Germinal center (tissue), 1 donor: ENCODE measurements at places on chromosomes 6 and 20.

GRCh38 chr6:35970181-35970580, 49.3 kb upstream of the SRPK1 start:
- no peak for DNase-seq

- no peak for DNase-seq
Observed at GRCh38 chr6:167714152-167714551, 112.6 kb upstream of the AFDN start.

DNA sequence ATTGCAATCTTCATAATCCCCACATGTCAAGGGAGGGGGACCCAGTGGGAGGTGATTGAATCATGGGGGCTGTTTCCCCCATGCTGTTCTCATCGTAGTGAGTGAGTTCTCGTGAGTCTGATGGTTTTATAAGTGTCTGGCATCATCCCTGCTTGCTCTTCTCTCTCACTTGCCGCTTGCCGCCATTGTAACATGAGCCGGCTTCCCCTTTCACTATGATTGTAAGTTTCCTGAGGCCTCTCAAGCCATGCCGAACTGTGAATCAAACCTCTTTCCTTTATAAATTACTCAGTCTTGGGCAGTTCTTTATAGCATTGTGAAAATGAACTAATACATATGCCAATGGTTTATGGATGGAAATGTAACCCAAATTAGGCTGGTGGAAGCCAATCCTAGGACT, 109.4 kb upstream of the AKAP12 start:
- peak; percentile 16 for DNase-seq

DNA sequence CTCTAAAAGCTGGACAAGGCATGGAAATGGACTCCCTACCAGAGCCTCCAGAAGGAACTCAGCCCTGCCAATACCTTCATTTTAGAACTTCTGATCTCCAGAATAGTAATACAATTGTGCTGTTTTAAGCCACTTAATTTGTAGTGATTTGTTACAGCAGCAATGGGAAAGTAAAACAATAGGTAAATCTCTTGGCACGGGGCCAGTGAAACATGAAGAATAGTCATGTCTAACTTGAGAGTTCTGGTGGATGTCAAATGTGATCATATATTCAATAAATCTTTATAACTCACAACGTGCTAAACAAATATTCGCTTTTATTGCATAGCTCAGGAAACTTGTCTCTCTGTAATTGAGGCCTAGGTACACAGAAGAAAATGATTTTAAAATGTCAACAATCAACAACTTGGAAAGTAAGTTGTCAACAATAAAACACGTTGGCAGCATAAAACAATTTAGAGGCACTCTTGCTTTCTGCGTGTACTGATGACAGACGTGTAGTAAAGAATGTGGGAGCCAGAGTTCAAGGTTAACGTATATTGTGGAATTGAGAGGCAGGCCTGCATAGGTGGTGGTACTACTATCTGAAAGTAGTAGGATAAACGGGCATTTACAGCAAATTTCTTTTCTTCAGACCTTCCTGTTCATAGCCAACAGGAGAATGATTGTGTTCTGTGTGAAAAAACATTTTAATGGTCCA, 140.5 kb upstream of the OPRM1 start:
- DNase-seq, result no peak

GRCh38 chr20:57671662-57672061, 38.2 kb downstream of the PMEPA1 start:
- no peak for DNase-seq

DNA sequence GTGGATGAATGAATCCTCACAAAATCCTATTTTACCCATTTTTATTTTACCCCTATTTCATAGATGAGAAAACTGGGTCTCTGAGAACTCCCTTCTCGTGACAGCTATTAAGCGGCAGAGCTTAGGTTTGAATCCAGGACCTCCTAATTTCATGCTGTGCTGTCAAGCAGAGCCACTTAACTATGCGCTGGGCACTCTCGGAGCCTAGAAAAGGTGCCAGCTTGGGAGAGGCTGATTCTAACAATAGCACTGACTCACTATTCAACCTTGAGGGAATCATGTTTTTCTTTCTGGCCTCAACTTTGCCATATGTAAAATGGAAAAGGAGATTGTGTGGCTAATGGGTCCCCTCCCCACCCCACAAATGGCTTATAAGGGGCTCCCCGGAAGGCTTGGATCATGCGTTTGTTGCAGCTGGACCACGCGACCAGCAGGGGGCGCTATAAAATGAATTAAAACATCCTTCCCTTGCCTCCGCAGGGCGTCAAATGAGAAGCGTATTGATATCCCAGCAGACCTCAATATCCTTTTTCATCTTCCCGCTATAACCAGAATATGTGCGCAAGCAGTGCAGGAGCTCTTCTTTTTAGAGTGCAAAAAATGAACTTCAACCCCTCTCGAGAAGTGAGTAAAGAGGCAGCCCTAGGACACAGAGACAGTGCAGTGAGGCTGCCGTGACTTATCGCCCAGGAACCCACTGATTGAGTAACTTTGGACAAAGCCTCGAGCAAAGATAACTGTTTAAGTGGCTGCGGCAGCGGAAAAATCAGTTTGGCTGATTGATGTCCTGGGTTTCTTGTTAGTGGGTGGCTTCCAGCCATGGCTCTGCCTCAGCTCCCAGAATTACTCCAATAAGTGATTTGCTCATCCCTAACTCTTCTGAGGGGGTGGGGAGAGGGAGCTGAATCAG, 12.8 kb upstream of the PDYN start:
- DNase-seq, result peak; percentile 65

DNA sequence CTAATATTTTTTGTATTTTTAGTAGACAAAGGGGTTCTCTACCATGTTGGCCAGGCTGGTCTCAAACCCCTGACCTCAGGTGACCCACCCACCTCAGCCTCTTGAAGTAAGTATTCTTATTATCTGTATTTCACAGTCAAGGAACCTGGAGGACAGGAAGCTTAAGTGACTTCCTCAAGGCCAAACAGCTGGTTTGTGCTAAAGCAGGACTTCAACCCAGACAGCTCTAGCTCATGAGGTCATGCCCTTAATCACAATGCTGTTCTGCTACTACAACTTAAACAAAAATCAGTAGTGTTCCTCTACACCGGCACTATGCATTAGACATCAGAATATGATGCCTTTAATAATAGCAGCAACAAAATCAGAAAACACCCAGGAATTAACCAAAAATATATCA, 168.9 kb downstream of the ADGB start:
- DNase-seq, result no peak

GRCh38 chr6:155341130-155341828, 27.0 kb upstream of the TFB1M start:
- no peak for DNase-seq

DNA sequence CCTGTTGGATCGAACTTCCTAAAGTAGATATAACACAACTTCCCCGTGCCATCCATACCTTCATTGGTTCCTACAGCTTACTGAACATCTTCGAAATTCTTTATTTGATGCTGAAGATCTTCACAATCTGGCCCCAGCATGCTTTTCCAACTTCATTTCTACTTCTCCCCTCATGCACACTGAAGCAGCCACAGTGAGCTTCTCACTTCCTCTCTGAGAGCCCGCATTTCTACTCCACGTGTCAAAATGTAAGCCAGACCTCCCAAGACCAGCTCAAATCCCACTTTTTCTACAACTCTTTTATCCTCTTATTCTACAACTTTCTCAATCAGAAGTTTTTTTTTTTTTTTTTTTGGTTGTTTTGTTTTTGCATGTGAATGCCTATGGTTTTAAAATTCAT, 254.7 kb downstream of the GMPR start:
- no peak for DNase-seq

- no peak for DNase-seq
Observed at GRCh38 chr20:11229772-11230171, 556.0 kb upstream of the JAG1 start.

- DNase-seq, result no peak
Observed at GRCh38 chr20:60752741-60753420, 499.2 kb upstream of the CDH4 start.

GRCh38 chr6:11604836-11605506, 67.4 kb downstream of the TMEM170B start:
- DNase-seq, result no peak

GRCh38 chr20:23224806-23225205, 125.8 kb upstream of the NXT1 start:
- DNase-seq, result no peak

- no peak for DNase-seq
Observed at GRCh38 chr20:48461735-48462119, 366.1 kb downstream of the PREX1 start.

DNA sequence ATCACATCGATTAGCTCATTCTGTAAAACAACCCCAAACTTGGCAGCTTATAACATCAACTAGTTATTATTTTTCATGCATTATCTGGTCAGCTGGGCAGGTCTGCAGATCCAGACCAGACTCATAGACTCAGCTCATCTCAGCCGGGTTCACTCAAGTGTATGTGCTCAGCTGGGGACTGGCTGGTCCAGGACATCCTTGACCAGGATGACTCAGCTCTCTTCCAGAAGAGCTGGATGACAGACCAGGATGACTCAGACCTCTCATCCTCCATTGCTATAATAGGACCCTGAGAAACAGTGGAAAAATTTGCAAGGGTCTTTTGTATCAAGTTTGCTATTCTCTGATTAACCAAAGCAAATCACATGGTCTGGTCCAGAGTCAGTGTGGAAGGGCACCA, 312.5 kb upstream of the PLCB4 start:
- no peak for DNase-seq

DNA sequence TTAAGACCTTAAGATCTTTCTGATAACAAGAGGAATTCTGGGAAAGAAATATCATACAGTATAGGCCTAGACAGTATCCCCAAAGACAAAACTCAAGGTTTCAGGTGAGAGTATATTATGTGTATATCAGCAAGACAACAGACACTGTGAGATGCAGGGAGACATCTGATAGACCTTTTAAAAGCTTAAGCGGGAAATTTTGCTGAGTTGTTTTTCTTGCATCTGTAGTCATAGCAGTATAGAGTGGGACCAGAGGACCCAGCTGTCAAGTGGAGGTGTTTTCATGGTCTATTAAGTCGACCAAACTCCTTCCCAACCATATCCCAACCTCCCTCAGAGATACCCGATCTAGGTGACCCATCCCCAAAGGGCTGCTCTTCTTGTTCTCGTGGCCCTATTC, 98.1 kb upstream of the THEMIS start:
- DNase-seq, result no peak

DNA sequence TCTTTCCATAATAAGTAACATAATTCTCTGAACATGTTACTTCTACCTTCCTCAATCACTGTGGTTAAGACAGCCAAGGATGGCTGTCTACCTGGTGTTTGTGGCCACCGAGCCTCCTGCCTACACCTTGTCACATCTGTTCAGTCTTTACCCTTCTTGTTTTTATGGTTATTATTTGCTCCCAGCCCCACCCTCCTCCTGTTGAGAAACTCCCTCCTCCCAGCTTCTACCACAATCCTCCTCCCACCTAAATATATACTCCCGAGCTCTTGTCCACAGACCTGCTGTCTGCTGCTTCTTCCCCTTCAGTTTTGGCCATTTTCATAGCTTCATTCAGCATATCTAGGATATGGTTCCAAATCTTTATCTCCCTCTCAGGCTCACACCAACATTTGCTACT, 35.7 kb upstream of the GABRR1 start:
- no peak for DNase-seq

DNA sequence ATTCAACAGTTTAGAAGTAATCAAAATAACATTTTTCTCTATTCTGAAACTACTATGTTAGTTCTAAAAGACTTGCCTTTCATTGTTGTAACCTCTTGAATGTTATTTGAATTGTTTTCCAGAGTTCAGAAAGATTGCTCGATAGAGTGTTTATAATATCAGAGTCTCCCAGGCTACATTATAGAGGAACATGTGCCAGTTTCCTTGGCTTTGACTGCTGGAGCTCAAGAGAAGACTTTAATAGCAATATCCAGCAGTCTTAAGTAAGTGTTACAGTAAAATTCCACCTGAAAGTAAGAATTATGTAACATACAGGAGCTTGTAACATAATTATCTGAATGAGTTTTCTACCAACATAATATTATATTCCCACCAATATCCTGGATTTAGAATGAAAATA, 991.8 kb upstream of the ADGRB3 start:
- no peak for DNase-seq

DNA sequence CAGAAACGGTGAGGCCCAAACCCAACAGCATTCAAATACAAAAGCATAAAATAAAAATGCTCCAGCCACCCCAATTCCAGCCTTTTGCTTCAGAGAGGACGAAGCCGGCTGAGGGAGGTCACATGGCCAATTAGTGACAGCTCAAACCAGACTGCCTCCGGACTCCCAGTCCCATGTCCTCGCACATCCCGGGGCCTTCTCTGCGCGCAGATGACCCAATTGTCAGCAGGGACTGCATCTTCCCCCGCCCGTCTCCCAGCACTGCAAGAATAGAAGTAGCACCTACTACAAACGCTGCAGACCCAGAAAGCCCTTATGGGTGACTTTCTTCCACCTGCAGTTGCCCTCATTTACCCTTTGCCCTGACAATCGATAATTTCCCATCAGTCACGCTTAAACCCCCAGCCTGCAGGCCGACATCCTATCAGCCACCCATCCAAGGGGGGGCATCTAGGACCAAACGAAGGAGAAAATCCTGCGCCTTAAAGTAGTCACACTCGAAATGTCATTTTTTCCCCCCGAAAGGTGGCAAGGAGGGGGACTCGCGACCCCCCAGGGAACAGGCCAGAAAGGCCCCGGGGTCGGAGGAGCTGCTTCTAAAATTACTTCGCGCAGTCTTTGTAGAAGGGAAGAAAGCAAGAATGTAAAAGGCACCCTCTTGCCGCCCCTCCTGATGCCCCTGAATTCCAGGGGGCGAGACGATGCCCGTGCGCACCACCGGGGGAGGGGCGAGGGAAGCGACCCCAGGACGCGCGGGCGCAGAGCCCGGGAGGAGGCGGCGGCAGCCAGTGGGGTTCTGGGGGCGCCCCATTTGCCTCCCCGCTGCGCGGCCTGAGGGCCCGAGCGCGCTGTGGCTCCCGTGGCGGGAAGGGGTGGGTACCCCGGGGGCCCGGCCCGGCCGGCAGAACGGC, 792 bp downstream of the SLC23A2 start:
- peak; percentile 44 for DNase-seq

- peak; percentile 62 for DNase-seq
Observed at GRCh38 chr6:45930420-45931040, 85.1 kb downstream of the CLIC5 start.

- no peak for DNase-seq
Observed at GRCh38 chr6:102300350-102300749, 906.8 kb downstream of the GRIK2 start.

GRCh38 chr6:47292027-47292426, 17.7 kb downstream of the TNFRSF21 start:
- no peak for DNase-seq

DNA sequence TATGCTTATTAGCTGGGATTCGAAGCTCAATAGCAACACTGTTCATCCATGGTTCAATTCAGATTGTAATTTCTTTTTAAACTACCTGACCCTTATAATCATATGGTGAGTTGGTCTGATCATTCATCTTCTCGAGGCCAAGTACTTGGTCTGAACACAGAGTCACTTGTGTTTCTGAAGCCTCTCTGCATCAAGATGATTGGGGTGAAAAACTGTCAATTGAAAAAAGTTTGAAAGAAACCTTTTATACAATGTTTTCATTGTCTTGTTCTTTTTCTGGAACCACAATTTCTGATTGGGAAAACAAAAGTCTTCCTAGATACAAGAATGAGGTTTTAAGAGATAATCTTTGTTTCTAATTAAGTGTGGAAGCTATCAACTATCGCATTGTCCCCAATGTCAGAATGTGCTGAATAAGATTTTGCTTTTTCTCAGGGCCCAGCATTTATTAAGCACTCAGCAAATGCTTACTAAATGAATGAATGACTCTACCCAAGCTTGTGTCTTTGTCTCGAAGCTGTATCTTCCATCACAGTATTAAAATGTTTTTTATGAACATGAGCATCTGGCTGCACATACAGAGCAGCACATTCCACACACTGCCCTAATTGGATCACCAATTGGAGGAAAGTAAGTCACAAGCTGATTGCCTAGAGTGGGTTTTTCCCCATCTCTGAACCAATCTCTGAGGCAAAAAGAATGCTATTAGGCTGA, 45.0 kb upstream of the MOXD1 start:
- no peak for DNase-seq
